A549 treated with Hydrocortisone at 1 μM for 4 hours (cell line): ENCODE measurements at places on chromosomes 12 and 14. TPM values are rescaled to one million over a fixed set of nuclear protein-coding genes. Genes with fewer than 3 reads are reported as not detected.

The PTCSC3 gene
- total RNA-seq, result not detected in 5 replicates

The RAD52 gene
- total RNA-seq, result 7.5 to 11.9 TPM (median 10.9 TPM) in 5 replicates

The LRP1-AS gene
- not detected in 5 replicates for total RNA-seq

The SYCP3 gene
- total RNA-seq, result 0.18 TPM in 1 of 5 replicates, not detected in the others

The FBXW8 gene
- 5.2 to 6.7 TPM (median 6.4 TPM) in 5 replicates for total RNA-seq
